ENCODE measurements at places on chromosomes 3 and 15.

DNA sequence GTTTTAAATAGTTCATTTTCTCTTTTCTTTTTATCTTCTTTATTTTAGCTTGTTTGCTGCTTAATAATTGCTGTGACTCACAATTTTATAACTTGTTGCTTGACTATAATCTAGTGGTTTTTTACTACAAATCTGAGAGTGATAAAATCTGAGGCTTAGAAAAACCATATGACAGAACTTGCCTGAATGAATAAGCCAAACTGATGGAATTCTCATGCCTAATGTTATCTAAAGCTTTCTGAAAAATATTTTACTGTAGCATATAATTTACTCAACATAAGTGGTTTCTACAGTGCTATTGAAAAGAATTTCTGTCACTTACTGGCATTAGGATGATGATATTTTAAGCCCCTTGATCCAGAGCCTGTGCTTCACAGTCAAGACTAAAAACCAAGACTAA is 175.1 kb downstream of the VGLL3 start:
- DNase-seq = no peak

- no peak for DNase-seq
Observed at GRCh38 chr3:33016846-33017405, 65.5 kb downstream of the CCR4 start.

DNA sequence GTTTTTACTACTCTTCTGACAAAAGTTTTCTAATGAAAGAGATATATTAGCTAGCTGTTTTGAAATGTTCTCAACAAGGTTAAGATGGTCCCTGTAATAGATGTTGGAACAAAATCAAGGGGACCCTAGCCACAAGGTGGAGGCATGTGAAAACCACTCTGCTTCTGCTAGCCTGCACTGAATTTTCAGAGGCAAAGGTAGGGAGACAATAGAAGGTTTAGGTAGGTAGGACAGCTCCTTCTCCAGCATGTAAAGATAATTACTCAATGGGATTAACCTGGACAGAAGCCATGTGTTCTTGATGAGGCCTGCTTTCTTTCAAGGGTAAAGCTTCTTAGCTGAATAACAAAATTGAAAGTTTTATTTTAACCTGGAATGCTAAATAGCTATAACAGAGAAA is 333.5 kb downstream of the LSAMP start:
- DNase-seq = no peak

GRCh38 chr15:73930371-73930770 is 4.1 kb downstream of the LOXL1 start:
- no peak for DNase-seq

- DNase-seq = no peak
Observed at GRCh38 chr3:193119926-193120325, 121.1 kb upstream of the PLAAT1 start.

Measured in T follicular helper cell (primary cell).